Pons (tissue), 1 donor: ENCODE measurements at places on chromosomes 12 and 14.

DNA sequence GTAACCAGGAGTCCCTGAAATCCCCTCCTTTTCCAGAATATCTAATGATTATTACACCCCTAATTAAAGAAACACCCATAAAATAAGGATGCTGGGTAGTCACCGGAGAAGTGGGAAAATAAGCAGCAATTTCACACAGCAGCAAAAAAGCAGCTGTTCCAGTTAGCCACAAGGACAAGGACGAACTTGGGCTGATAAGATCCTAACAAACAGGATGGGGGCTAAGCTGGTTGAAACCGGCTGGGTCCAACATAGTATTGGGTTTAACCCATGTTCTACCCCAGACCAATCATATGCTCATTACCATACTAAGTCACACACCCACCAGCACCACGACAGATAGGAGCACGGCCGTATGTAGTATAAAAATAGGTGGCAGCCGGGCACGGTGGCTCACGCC, 100.7 kb downstream of the RPL10L start:
- DNase-seq, result no peak

DNA sequence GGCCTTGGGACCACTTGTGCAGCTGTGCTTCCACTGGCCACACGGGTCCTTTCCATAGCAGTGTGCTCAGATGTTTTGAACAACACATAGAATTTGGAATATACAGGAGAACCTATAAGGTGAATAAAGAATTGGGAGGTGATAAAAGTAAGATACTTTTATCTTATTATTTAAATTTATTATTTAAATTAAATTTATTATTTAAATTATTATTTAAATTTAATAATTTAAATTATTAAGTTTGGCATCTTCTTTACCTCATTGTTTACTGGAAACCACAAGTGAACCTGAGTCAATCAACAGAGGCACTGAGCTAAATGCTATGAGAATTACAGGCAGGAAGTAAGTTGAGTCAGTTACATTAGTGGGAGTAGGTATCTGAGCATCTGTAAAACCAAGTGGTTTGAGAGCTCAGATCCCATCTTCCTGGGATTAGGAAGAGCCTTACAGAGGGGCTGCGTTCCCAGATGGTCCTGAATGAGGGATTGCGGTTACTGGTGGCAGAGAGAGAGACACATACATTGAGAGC, 103.1 kb downstream of the ESR2 start:
- DNase-seq, result no peak

GRCh38 chr14:99792551-99793212, 531 bp upstream of the EML1 start:
- DNase-seq, result peak; percentile 38

DNA sequence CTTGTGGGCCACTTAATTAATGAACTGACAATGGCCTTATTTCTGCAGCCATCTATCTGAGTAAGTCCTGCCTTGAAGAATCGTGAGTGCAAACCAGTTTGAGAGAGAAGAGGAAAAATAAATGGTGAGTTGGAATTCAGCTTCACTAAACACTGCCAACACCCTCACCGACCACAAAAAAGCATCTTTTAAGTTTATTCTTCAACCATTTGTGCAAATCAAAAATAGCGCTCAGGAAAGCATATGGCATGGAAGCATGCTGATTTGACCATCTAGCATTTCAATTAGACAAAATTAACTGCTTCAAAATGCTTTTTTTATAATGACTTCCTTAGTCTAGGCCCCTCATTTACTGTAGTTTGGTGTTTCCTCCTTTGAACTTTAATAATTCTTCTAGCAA, 294.0 kb downstream of the PPFIA2 start:
- DNase-seq, result no peak

DNA sequence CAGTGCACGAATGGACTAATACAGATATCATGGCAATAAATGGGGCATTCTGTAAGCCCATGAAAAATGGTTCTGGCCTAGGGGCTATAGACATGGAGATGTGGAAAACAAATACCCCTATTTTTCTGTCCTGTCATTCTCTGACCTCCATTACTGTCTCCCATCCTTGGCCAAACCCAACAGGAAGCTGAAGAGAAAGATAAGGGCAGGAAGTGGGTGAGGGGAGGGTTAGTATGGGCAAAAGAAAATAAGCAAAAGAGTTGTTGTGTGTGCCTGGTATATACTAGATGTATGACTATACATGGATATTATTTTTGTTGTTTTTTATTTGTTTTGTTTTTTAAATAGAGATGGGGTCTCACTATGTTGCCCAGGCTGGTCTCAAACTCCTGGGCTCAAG, 339.3 kb downstream of the PCNX1 start:
- no peak for DNase-seq

GRCh38 chr14:61201171-61201570, 80.0 kb downstream of the TMEM30B start:
- no peak for DNase-seq

DNA sequence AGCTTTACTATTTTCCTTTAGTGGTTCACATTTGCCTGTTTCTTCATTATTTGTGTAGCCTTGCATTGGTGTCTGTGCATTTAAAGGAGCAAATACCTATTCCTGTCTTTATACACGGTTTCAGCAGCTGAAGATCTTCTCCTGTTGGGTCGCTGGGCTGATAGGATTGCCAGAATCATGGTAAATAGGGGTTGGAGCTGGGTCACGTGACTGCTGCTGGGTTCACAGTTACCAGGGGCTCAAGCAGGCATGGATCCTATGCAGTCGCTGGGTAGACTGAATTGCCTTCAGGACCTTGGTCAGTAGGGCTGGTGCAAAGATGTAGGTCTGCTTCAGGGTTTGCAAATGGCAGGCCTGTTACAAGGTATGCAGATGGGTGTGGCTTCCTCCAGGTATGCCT, 398.4 kb downstream of the RPS29 start:
- DNase-seq, result no peak

- DNase-seq, result no peak
These were observed 6.8 kb downstream of the ART4 start for GRCh38 chr12:14836336-14837210.
